ENCODE measurements at places on chromosomes 13 and 19.

DNA sequence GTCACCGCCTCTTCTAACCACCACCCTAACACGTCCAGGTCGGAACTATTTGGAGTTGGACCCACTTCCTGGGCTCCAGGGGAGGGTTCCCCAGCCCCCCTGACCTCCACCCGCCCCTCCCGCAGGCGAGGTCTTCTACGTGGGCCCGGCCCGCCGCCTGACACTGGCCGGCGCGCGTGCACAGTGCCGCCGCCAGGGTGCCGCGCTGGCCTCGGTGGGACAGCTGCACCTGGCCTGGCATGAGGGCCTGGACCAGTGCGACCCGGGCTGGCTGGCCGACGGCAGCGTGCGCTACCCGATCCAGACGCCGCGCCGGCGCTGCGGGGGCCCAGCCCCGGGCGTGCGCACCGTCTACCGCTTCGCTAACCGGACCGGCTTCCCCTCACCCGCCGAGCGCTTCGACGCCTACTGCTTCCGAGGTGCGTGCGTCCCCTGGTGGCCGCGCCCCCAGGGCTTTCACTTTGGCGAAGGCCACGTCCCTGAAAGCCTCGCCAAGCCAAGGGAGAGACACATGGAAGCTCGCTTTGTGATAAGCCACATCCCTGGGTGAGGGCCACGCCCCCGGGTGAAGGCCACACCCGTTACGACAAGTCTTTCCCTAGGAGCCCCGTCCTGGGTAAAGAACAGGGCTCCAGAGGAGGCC lies 13.2 kb downstream of the NCAN start:
- DNase-seq, result no peak

GRCh38 chr13:77521194-77521593 lies 14.3 kb upstream of the SCEL start:
- DNase-seq, result no peak

- no peak for DNase-seq
These were observed 13.6 kb upstream of the LATS2 start for GRCh38 chr13:21075011-21075378.

- no peak for DNase-seq
These were observed 213.4 kb downstream of the TSHZ3 start for GRCh38 chr19:31135841-31136240.

DNA sequence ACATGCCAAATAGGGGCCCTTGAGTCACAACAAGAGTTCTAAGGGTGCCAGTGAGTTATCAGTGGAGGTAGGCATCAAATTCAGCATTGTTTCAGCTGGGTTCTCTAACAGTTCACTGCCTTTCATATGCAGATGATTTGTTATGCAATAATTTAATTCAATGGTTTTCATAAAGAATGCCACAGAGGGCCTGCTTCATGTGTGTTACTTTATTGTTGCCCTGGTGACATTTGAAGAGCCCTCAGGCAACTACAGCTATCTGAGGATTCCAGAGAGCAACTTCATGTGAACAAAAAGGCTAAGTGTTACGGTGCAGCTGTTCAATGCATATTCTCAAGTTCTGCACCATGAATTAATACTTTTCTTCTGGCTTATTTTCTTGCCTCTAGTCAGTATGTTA lies 43.1 kb upstream of the STARD13 start:
- no peak for DNase-seq

DNA sequence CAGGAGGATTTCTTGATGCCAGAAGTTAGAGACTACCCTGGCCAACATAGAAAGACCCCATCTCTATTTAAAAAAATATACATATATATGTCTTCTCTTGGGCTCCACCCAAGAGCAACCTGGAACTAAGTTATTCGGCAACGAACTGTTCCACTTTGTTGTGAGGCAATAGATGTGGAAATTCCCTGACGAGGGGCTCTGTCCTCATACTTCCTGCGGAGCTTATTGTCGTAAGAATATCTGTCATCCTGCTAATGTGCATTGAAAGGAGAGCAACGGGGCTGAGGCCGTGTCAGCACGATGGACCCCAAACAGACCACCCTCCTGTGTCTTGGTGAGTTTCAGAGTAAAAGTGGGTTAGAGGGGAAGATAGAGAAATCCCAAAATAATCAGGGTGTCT lies at the start of gene FCAR:
Gene FCAR (plus strand): TSS at position 246 of the 400 bp plus-strand sequence. CDS start 55 bp downstream, at position 301.
- no peak for DNase-seq

GRCh38 chr13:40585911-40586471 lies 80.5 kb downstream of the FOXO1 start:
- DNase-seq, result peak; percentile 17

DNA sequence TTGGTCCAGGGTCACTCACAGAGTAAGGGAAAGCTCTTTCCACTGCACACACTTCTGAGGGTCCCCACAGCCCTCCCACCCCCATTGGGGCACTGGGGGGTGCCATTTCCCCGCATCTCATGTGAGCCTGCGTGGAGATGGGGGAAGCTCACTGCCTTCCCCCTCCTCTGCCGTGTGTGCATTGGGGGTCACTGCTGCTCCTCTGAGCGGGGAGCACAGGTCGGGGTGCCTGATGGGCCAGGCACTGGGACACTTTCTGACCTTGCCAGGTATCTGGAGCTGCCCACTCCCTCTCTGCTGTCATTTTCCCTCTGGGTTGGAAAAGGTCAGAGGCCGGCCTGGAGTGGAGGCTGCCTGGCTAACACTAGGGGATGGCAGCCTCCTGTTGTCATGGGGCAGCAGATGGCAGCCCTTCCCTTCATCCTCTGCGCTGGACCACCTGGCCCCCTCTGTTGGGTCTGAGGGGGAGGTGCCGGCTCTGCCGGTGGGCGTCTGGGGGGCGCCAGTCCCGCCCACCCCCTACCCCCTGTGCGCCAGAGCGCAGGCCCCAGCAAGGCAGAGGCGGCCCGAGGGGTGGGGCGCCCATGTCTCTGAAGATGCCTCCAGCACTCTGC lies 9.1 kb downstream of the SSBP4 start:
- DNase-seq, result no peak

- DNase-seq, result no peak
These were observed 118.3 kb downstream of the DNAJC15 start for GRCh38 chr13:43141685-43142084.

GRCh38 chr13:102235689-102236088 lies 166.2 kb downstream of the FGF14 start:
- DNase-seq, result no peak

DNA sequence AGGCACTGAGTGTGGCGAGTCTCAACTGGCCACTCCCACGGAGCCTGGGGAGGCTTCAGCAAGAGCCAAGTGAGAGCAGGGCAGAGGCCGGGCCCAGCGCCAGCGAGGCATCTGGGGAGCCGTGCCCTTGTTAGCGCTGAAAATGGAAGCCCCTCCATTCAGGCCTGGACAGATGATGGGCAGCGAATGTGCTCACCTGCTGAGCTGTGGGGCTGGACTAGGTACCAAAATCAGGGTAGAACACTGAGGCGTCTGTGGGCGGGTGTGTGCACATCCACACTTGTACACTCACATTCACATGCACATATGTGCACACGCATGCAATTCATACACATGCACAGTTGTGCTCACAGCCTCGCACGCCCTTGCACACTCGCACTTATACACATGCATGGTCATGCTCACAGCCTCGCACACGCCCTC lies 20.7 kb downstream of the NAXD start:
- no peak for DNase-seq

GRCh38 chr19:58357481-58358145 lies 4.3 kb upstream of the A1BG start:
- DNase-seq, result no peak

DNA sequence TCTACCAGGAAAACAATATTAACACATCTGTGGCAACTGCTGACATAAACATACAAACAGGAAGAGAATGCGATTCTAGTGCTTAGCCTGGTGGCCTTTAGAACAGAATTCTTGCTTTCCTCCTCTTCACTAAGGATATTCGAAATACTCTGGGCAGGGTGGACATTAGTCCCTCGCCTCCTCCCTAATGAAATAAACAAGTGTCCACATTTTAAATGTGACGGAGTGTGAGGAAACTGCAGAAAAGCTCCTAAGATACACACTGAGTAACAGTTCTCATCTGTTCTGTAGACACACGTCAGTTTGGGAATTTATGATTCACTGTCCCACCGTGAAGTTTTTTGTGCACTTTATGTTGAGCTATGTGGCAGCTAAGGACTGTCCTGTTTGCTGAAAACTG lies 639 bp downstream of the STARD13 start:
- DNase-seq, result no peak

GRCh38 chr19:46251416-46251815 lies 21.9 kb downstream of the IGFL1 start:
- no peak for DNase-seq

- no peak for DNase-seq
These were observed 5.5 kb downstream of the ACTMAP start for GRCh38 chr19:40744554-40745401.
